Peyer's patch (tissue), 4 donors: ENCODE measurements at places on chromosomes 6 and 20. TPM values are rescaled to one million over a fixed set of nuclear protein-coding genes. Genes with fewer than 3 reads are reported as not detected.

FOXQ1 gene
- total RNA-seq, result not detected

CALHM4 gene
- not detected for total RNA-seq

CYP39A1 gene
- total RNA-seq, result 8.3 TPM

XKR7 gene
- not detected for total RNA-seq

TRAPPC3L gene
- not detected for total RNA-seq

STX11 gene
- total RNA-seq, result 11.6 TPM

POM121L2 gene
- total RNA-seq, result not detected

DPPA5 gene
- not detected for total RNA-seq

TCF21 gene
- total RNA-seq, result 29.7 TPM

CPXM1 gene
- not detected for total RNA-seq

DNA sequence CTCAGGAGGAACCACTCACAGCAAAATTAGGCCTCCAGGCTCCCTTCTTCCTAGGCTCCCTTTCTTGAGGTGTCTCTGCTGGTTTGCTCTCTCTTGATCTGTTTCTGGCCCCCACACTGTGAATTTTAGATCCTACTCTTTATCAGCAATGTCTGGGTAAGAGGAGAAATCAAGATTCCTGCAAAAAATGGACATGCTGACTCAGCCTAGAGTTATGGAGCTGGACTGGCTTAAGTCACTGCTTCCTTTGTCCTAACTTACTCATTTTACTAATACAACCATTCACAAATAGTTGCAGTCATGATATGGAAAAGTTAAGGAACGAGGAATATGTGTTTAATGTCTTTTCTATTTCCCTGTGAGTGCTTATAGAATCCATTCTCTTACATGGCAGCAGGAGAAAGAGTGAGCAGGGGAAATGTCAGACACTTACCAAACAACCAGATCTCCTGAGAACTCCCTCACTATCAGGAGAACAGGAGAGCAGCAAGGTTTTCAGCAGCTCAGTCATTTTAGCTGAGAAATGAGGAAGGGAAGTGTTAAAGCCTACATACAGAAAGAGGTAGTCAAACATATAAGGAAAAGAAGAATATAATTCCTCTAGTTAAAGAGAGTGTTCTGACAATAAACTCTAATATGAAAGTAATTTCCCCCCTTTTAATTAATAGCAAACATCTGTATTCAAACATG, 160.8 kb downstream of the PDE7B start:
- no peak overlapping the region for H3K4me3 ChIP-seq
- DNase-seq, result no peak
- H3K36me3 ChIP-seq, result no peaks in the 10 kb centered on the region
- H3K27me3 ChIP-seq, result no peaks in the 10 kb centered on the region

DNA sequence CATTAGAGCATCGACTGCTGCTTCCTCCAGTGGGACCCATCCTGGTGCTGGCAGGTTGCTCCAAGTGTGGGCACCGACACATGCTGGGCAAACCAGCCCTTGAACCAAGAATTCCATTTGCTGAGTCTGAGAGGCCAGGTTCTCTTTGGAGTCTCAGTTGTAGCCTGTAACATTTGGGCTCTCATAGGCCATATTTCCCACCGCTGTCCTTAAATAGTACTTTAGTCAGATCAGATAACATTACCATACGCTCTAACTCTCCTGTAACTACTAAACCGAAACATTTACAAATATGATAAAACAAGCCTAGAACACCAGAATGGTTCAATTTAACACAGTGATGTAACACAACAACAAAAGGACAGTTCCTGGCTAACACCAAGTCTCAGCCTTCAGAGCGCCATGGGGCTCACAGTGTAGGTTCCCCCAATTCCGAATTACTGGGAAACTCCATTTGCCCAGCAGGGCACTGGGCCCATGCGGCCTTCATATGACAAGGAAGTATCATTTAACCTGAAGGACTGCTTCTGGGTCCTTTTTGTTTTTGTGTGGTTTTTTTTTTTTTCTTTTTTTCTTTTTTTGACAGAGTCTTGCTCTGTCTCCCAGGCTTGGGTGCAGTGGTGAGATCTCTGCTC, 28.4 kb upstream of the CD93 start:
- DNase-seq, result no peak
- H3K4me1 ChIP-seq, result no peaks in the 10 kb centered on the region
- no peak overlapping the region for H3K27ac ChIP-seq
- no peak overlapping the region for H3K4me3 ChIP-seq

DNA sequence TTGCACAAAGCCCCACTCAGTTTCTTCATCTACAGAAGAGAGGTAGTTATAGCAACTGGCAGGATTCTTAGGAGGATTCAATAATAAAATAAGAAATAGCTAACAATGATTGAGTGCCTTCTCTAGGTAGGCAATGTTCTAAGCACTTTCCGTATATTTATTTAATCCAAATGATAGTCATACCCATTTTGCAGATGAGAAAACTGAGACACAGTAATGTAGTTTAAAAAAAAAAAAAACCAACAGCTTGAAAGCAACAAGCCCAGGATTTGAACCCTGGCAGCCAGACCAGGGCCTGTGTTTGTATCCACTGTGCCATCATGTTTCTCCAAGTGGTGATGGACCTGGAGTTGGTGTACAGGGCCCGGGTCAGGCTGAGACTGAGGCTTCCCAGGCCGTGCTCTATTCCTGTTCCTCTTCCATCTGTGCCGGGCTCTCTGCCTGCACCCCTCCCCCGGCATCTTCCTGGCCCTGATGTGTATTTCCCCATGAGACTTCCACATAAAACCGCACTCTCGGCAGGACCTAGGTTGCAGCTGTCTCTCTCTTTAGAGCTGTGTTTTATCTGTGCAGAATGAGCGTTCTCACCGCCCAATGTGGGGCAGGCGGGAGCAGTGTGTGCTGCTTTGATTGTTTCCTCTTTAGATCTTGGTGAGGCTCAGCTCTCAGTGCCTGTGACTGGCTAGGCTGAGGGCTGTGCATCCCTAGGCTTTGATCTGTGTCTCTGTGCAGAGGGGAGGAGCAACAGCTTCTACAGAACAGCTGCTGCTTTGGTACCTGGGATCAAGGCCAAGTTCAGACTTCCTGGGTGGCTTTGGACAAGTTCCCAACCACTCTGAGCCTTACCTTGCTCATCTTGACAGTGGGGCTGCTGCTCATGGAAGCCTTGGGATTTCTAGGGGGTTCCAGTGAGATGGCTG, 49.5 kb downstream of the TOX2 start:
- H3K27ac ChIP-seq, result no peak overlapping the region
- peaks cover 9% of the 10 kb centered on the region for H3K4me1 ChIP-seq
- DNase-seq, result peak; percentile 42

DNA sequence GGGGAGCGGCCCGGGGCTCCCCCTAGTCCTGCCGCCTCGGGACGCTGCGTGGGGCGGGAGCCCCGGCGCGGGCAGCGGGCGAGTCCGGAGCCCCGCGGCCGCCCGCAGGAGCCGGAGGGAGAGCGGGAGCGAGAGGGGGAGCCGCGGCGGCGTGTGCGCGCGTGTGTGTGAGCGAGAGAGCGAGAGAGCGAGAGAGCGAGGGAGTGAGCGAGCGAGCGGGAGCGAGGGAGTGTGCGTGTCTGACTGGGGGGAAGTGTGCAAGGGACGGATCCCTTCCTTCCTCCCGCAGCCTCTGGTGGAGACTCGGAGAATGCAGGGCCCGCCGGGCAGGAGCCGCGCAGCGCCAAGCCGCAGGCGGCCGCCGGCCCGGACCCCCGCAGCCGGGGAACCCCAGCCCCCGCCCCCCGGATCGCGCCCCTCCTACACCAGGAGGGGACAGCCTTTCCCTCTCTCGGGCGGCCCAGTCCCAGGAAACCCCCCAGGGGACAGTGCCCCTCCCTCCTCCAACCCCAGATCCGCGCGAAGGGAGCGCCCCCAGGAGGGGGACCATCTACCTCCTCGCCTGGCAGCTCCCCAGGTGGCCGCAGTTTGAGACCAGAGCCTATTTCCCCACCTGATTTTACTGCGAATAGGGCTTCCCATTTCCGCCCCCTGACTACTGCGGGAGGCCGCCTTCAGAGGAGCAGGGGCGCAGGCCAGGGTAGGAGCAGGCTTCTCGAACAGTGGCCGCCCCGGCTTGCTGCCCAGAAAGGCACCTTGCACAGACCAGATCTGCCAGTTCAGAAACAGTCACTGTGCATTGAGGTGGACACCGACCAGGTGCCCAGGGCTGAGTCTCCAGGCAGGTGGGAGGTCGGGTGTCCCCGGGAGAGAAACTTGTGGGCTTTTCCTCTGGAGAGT, at the start of gene CDH22:
Gene CDH22 (minus strand): TSS at position 241 of the 900 bp plus-strand sequence. CDS start 57,204 bp downstream, outside the sequence.
- H3K4me1 ChIP-seq, result no peaks in the 10 kb centered on the region
- no peaks in the 10 kb centered on the region for H3K27me3 ChIP-seq
- H3K27ac ChIP-seq, result no peak within 1 kb of the TSS
- no peaks in the 10 kb centered on the region for H3K36me3 ChIP-seq

DNA sequence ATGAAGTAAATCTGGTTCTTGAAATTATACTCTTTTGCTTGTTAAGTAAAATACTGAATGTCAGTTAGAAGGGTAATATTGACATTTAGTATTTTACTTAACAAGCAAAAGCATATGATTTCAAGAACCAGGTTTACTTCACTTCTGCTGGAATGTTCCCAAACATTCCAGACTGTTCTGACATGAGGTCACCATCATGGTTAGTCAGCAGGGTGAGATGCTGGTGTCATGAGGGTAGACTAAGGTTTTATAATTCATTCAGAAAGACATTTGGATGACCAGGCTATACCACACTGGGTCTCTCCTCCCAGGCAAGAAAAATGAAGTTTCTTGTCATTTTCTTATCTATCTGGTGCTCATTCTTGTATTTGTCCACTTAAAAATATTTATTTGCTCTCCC, 414.4 kb upstream of the MMS22L start:
- H3K27me3 ChIP-seq, result no peaks in the 10 kb centered on the region
- H3K36me3 ChIP-seq, result no peaks in the 10 kb centered on the region
- H3K4me3 ChIP-seq, result no peak overlapping the region
- no peaks in the 10 kb centered on the region for H3K4me1 ChIP-seq

GRCh38 chr6:150237626-150238025, 94.8 kb downstream of the PPP1R14C start:
- H3K36me3 ChIP-seq, result no peaks in the 10 kb centered on the region
- H3K4me3 ChIP-seq, result no peak overlapping the region
- H3K4me1 ChIP-seq, result no peaks in the 10 kb centered on the region

DNA sequence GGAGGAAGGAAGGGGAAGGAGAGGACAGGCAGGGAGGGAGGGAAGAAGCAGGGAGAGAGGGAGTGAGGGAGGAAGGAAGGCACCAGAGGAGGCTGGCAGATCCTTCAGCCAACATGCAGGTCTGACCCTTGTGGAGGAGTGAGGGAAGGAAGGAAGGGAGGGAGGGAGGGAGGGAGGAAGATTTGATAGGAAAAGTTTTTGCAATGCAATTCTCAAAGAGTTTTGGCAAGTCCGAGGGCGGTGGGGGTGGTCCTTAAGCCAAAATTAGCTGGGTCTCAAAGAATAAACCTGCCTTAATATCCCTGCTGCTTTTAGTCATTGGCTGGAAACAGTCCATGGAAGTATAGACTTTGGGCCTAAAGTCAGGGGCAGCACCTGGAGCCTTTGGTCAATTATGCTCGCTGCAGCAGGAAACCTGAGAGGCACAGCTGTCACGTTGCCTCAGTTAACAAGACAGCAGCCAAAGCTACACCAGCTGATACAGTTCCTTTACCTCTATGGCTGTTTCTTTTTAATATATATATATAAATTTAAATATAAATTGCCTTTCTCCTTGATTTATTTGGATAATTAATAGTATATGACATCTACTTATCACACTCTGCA, 115.7 kb upstream of the RALGAPA2 start:
- H3K36me3 ChIP-seq, result no peaks in the 10 kb centered on the region
- H3K4me3 ChIP-seq, result no peak overlapping the region
- no peaks in the 10 kb centered on the region for H3K4me1 ChIP-seq
- no peak for DNase-seq

DNA sequence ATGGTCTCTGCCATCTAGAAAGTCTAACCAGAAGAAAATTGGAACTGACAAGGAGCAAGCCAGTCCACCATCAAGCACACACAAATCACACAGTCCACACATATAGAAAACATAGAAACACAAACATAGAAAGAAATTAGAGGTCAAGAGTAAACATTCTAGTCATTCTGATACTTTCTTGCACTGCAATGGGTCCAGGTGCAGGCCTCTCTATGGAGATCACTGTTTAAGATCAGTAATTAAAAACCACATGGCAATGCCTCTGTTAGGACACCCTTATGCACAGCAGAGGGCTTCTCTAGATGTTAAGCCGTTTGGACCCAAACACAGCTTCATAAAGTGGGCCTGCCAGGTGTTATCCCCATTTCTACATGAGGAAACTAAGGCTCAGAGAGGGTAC, 42.8 kb upstream of the SLC22A23 start:
- no peaks in the 10 kb centered on the region for H3K27me3 ChIP-seq
- DNase-seq, result no peak
